ENCODE measurements at places on chromosomes 13 and 19. TPM values are rescaled to one million over a fixed set of nuclear protein-coding genes. Genes with fewer than 3 reads are reported as not detected.

DNA sequence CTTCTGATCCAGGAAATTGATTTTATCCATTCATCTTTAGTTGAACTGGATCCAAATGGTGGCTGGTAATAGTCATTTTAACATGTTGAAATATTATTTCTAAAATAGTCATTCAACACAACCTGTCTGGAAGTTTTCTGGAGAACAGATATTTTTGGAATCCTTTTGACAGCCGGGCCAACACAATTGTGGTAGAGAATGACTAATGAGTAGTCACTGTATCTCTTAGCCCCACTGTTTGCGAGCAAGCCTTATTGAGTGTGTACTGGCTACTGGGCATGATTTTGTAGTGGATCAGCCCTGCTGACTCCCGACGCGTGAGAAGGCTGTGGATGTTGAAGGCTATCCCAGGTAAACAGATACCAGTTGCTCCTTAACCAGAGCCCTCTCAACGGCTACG, 383.4 kb downstream of the ZNF536 start:
- DNase-seq, result no peak
- H3K4me3 ChIP-seq, result no peak overlapping the region
- no peaks in the 10 kb centered on the region for H3K4me1 ChIP-seq

GRCh38 chr19:53823380-53824120, 564 bp downstream of the NLRP12 start:
- no peaks in the 10 kb centered on the region for H3K36me3 ChIP-seq
- no peak for DNase-seq
- no peak overlapping the region for H3K4me3 ChIP-seq
- no peaks in the 10 kb centered on the region for H3K4me1 ChIP-seq
- no peak overlapping the region for H3K27ac ChIP-seq

- no peak for DNase-seq
- H3K4me1 ChIP-seq, result no peaks in the 10 kb centered on the region
- H3K36me3 ChIP-seq, result no peaks in the 10 kb centered on the region
- no peak overlapping the region for H3K27ac ChIP-seq
- no peaks in the 10 kb centered on the region for H3K27me3 ChIP-seq
Measured at GRCh38 chr13:107644136-107644535, 571.2 kb downstream of the LIG4 start.

DNA sequence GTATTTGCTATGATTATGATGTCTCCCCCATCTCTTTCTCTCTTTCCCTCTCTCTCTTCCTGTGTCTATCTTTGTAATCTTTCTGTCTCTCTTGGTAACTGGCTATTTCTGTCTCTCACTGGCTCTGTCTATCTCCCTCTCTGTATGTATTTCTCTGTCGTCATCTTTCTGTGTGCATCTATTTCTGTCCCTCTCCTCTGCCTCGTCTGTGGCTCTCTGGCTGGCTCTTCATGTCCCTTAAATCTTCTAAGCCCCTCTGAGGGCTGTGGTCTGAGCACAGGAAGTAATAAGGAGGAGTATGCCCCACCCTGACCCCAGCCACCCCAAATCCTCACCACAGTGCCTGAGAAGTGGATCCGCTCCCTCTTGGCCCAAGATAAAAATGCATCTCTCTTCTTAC, 104.4 kb downstream of the DNAJC15 start:
- DNase-seq, result no peak
- no peaks in the 10 kb centered on the region for H3K4me1 ChIP-seq
- no peaks in the 10 kb centered on the region for H3K27me3 ChIP-seq
- no peaks in the 10 kb centered on the region for H3K36me3 ChIP-seq

- no peaks in the 10 kb centered on the region for H3K36me3 ChIP-seq
- H3K4me3 ChIP-seq, result no peak overlapping the region
- H3K27ac ChIP-seq, result no peak overlapping the region
Measured at GRCh38 chr13:27405546-27406134, 18.8 kb upstream of the GTF3A start.

DNA sequence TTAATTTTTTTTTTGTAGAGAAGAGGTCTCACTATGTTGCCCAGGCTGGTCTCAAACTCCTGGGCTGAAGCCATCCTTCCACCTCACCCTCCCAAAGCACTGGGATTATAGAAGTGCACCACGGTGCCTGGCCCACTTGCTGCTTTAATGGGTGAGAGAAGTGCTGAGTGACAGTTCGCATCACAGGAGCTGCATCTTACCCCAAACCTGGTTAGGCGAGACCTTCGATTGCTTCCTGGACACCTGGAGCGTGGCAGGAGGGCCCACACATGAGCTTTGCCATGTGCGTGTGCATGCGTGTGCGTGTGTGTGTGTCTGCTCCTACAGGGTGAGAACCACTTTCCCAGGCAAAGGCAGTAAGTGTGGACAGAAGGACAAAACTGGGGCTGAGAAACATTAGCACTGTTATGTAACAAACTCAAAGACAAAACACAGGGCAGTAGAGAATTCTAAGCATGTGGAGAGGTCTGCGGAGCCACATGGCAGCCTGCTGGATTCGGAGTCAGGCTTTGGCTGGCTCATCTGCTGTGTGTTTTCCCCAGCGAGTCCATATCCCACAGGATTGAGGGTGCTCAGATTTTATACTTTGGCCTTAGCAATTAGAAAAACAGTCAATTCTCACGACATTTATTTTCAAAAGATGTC, 11.7 kb upstream of the MTIF3 start:
- no peak overlapping the region for H3K27ac ChIP-seq
- H3K27me3 ChIP-seq, result no peaks in the 10 kb centered on the region
- no peak for DNase-seq
- no peaks in the 10 kb centered on the region for H3K4me1 ChIP-seq

DNA sequence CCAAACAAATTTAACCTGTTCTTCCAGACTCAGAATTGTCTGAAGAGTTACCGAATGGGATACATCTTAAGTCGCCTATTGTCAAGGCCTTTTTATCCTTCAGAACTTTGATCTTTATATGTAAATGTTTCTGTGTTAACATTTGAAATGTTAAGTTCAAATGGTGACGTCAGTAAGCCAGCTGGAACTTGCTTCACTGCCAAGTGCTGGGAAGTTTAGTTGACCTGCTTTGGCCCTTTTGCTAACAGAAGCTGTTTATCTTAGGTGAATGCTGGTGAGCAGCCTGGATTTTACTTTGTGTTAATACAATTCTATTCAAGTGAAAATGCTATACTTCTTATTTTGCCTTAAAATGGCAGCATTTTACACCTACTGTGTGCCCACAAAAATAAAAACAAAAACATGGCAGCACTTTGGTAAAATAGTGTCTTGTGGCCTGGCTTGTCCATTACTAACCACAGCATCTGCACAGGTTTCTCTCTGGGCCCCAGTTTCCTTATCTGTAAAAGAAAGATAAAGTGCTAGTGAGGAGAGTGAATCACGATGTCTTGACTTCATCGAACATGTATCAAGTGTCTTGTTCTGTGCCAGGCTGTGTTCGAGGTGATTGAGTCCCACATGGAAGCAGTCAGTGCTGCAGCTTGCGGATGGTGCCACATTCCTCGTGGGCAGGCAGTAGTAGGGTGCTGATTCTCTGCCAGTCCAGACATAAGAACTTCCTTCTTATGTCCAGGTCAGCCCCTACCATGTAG, 2.2 kb downstream of the NAXD start:
- peak overlapping the region; percentile 90 for H3K27ac ChIP-seq
- H3K4me1 ChIP-seq, result peaks cover 14% of the 10 kb centered on the region
- no peak for DNase-seq
- no peak overlapping the region for H3K4me3 ChIP-seq

GRCh38 chr13:20664351-20664750, 39.1 kb upstream of the IL17D start:
- DNase-seq, result no peak
- H3K27ac ChIP-seq, result no peak overlapping the region
- no peaks in the 10 kb centered on the region for H3K4me1 ChIP-seq

DNA sequence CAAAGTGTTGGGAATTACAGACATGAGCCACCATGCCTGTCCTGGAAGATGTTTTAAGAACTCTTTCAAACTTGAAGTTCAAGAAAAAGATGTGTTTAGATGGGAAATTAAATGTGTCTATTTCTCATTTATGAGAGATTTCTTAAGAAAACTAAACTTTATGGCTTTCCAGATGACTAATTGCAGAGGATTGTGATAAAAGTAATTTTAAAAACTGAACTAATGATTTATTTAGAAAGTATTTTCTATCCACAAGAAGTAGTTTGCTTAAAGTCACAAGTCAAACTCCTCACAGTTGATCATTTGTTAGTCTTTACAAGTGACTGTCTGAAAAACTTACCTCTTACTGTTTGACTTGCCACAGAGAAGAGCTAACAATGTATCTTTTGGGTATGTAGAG, 89.6 kb upstream of the SPRY2 start:
- H3K27me3 ChIP-seq, result no peaks in the 10 kb centered on the region
- no peaks in the 10 kb centered on the region for H3K36me3 ChIP-seq
- no peak for DNase-seq
- no peak overlapping the region for H3K27ac ChIP-seq
- no peaks in the 10 kb centered on the region for H3K4me1 ChIP-seq

- H3K4me1 ChIP-seq, result no peaks in the 10 kb centered on the region
- H3K36me3 ChIP-seq, result no peaks in the 10 kb centered on the region
- peak; percentile 84 for DNase-seq
- H3K4me3 ChIP-seq, result peak within 1 kb of the TSS; percentile 83
Measured at GRCh38 chr13:77697217-77698103, at the start of gene SLAIN1. SLAIN1 (plus strand) TSS chr13:77697687; CDS start chr13:77697914, 227 bp downstream.

DNA sequence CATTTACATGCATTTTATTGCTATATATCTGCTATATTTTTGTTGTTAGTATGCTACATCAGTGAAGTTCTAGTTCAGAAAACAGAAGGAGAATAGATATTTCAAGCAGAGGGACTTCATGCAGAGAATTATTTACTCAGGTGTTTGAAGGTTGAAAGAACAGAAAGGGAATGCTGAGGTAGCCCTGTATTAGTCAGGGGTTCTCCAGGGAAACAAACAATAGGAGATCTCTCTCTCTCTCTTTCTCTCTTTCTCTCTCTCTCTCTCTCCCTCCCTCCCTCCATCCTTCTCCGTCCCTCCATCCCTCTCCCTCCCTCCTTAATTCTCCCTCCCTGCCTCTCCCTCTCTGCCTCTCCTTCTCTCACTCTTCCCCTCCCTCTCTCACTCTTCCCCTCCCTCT, 114.3 kb upstream of the TDRD3 start:
- DNase-seq, result no peak
- no peaks in the 10 kb centered on the region for H3K27me3 ChIP-seq
- H3K4me3 ChIP-seq, result no peak overlapping the region
- no peak overlapping the region for H3K27ac ChIP-seq
- no peaks in the 10 kb centered on the region for H3K36me3 ChIP-seq
- no peaks in the 10 kb centered on the region for H3K4me1 ChIP-seq

DNA sequence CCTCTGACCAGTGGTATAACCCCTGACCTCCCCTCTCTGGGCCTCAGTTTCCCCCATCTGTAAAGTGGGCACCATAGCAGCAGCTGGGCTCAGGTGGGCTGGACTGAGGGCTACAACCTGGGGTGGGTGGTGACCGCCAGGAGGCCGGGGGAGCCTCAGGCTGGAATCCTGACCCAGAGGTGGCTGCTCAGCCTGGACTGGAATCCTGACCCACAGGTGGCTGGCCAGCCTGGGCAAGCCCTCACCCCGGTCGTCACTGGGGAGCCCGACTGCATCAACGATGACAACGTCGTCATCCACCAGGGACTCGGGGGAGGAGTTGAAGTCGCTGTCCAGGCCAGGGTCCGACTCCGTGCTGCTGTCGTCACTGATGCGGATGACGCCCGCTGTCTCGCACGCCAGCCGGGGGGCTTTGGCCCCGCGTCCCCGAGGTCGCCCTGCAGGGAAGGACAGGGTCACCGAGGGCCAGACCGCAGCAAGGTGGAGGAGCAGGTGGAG, 10.2 kb downstream of the GPX4 start:
- H3K36me3 ChIP-seq, result peaks cover 30% of the 10 kb centered on the region
- no peak overlapping the region for H3K4me3 ChIP-seq

GIPC3 gene
- 0.36 TPM for total RNA-seq

ARL11 gene
- total RNA-seq, result 0.40 TPM

PTPRH gene
- total RNA-seq, result not detected

AP3D1 gene
- 178 TPM for total RNA-seq

HSH2D gene
- total RNA-seq, result 12.6 TPM

DIRAS1 gene
- 24.6 TPM for total RNA-seq

CCDC159 gene
- total RNA-seq, result 51.5 TPM

Data from prostate gland (tissue), 2 donors.